ENCODE measurements at places on chromosomes 3 and 15.

DNA sequence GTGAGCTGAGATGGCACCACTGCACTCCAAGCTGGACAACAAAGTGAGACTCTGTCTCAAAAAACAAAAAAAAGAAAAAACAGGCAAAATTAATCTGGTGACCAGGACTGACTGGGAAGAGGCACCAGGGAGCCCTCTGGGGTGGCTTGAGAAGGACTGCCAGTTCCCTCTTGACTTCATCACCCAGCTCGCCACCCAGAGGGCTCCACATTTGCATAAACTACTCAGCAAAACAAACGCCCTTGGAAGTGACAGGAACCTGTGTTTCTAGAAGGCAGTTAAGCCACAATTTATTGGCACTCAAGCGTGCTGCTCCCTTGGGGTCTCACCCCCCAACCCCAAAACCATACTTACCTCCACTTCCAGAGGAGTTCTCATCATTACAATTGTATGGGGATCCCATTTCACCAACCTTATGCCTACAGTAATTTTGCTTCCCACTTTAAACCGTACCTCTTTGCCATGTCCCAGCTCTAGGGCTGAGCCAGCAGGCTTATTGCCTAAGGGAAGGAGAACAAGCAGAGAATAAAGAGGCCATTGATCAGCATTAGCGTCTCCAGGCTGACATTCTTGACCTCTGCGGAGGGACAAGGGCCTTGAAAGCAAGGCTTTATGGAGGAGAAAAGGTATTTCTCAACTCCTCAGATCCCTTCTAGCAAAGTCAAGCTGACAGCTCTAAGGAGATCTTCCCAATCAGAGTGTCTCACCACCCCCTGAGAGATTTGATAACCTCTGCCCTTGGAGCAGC lies 357.4 kb downstream of the SHQ1 start:
- DNase-seq = no peak

- DNase-seq = no peak
Observed at GRCh38 chr15:78689626-78690025, 48.6 kb upstream of the CHRNB4 start.

- DNase-seq = no peak
Observed at GRCh38 chr3:132135628-132136333, 101.0 kb upstream of the CPNE4 start.

GRCh38 chr3:14877469-14877868 lies 58.7 kb downstream of the FGD5 start:
- DNase-seq = no peak
